ENCODE measurements at places on chromosomes 1 and 21. TPM values are rescaled to one million over a fixed set of nuclear protein-coding genes. Genes with fewer than 3 reads are reported as not detected.

GRCh38 chr1:231248778-231249177 is 7.8 kb downstream of the GNPAT start:
- no peak for DNase-seq

The ZNF669 gene
- total RNA-seq: 11.3 TPM

DNA sequence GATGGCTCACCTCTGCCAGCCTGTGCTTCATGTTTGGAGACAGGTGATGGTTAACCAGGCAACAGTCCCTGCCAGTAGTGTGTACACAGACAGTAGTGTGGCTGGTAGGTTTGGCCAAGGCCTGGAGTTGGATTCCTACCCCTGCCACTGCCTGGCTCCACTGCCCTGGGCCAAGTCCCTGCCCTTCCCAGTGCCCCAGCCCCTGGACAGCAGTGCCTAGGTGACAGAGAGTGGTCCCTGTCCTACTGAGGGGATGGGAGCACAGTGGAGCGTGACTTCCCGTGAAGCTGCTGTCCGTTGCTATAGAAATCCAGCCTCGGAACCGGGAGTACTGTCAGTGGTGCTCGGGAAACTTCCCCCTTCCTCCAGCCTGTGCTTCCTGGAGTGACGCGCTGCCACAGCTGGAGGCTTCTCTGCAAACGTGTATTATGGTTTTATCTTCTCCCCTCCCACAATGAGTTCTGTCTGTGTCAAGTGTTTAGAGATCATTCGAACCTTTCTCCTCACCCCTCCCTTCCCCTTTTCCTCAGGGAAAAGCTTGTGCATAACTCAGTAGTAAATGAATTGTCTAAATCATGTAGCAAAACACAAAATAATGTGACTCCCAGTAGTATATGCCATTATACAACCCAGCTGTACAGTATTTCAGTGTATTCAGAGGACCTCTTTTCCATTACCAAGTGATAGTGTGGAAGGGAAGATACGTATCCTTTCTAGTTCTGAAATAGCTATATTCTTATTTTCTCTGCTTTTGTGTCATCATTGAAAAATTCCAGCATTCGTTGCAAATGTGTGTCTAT is 73.4 kb downstream of the GALNT2 start:
- DNase-seq: no peak

DNA sequence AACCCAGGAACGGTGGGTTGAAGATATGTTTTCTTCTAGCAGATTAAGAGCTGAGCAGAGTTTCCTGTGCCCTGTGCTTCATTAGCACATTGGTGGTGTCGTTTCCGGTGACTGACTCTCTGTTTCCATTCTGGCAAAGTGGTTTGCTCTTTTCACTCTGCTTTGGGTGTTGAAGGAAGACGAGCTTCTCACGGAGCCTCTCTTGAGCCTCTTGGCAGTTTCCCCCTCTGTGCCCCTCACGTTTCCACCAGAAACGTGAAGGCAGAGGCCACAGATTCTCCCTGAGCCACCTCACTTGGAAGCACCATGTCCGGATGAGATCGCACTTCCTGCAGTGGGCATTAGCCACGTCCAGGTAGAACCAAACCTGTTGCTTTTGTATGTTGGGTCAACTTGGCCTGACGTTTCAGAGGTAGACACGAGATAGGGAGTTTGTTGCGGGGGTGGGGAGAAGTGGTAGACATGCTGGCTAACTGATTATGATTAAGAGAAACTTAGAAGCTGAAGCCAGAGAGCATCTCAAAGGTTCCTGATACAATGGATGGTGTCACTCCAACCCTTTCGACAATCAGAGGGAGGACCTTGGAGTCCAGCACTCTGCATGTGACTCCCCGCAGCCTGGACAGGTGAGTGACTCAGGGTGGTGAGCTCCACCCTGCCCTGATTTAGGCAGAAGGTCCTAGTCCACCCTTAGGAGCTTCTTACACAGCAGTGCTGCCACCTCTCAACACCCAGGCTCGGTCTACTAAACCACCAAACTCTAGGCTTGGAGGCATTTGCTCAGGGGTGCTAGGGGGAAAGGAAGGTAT is at the start of gene LAX1:
TSS of gene LAX1 (plus strand) at position 155 of the 809 bp plus-strand sequence. CDS start at position 538, 383 bp downstream.
- no peak for DNase-seq

- DNase-seq: no peak
Measured at GRCh38 chr1:82486468-82486867, 685.7 kb downstream of the ADGRL2 start.

DNA sequence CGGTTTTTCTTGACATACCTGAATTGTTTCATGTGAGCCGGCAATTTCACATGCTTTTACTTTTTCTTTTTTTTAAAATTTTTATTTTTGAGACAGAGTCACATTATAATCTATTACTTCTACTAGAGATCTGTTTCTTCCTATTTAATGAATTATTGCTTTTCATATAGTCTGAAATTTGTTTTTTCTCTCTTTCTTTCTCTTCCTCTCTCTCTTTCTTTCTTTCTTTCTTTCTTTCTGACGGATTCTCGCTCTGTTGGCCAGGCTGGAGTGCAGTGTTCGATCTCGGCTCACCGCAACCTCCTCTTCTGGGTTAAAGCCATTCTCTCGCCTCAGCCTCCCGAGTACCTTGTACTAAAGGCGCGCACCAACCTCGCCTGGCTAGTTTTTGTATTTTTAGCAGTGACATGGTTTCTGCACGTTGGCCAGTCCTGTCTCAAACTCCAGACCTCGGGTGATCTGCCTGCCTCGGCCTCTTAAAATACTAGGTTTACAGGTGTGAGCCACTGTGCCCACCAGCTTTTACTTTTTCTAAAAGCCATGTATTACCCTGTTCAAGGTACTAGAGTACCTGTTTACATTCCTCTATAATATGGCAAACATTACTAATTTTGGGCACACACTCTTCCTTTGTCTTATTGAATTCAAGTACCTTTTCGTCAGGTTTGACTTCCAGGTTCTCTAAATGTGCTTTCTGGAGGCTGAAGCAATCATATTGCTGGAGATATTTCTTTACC is 86.5 kb upstream of the RHOU start:
- no peak for DNase-seq

The S100A7 gene
- total RNA-seq: not detected

All from H4 (cell line).